Activated naive CD8-positive, alpha-beta T cell treated with anti-CD3 and anti-CD28 coated beads, Interleukin-2, amount 50 U/mL, for 16 hours (primary cell): ENCODE measurements at places on chromosomes 1 and 21.

DNA sequence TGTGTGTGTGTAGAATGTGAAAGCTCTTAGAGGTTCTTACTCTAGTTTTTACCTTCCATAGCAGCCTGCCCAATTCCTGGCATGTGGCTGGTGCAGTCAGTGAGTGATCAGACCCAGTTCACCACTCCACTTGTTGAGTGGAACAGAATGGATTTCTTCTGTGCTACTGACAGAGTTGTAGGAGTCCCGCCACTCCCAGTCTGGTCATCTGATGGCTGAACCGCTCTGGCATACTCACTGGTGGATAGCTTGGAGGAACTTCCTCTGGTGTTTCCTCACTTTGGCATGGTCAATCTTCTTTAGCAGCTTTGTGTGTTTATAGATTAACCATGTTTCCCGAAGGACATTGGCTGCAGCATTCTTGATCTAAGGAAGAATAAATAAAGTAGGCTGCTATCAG is 106.7 kb upstream of the ADAR start:
- DNase-seq = no peak

- DNase-seq = no peak
These were observed 110.5 kb upstream of the SERBP1 start for GRCh38 chr1:67540733-67541125.

DNA sequence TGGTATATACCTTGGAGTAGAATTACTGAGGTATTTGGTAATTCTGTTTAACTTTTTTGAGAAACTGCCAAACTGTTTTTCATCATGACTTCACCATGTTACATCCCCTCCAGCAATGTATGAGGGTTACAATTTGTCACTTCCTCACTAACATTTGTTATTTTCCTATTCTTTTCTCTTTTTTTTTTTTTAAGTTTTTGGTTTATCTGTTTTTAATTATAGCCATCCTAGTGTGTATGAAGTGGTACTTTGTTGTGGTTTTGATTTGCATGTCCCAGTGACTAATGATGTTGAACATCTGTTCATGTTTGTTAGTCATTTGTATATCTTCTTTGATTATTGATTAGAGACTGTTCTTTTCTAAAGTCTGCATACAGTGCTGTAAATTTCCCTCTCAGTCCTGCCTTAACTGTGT is 147.3 kb downstream of the HS2ST1 start:
- no peak for DNase-seq

GRCh38 chr1:37620707-37621106 is 14.0 kb downstream of the RSPO1 start:
- no peak for DNase-seq

GRCh38 chr1:166080967-166081870 is 85.6 kb downstream of the FAM78B start:
- no peak for DNase-seq

GRCh38 chr1:58911841-58912499 is 128.1 kb upstream of the JUN start:
- no peak for DNase-seq
